ENCODE measurements at places on chromosomes 3 and 15. TPM values are rescaled to one million over a fixed set of nuclear protein-coding genes. Genes with fewer than 3 reads are reported as not detected.

Gene MST1
- 23.7 TPM for total RNA-seq

DNA sequence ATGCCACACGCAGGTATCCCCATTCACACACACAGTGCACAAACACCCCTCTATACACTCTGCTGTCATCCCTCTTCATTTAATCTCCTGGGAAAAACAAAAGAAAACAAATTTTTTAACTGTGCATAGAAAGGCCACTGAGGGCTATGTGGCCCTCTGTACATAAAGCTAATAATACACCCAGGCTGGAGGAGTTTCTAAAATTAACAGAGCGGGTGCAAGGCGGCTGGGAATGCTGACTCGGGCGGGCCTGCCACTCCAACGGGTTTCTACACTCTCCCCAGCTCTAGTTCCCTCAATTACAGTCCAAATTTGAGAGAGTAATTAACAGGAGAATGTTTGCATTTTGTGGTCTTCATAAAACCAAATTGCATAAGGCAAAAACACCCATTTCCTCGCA is 23.1 kb downstream of the HCN4 start:
- H3K27me3 ChIP-seq = no peaks in the 10 kb centered on the region
- H3K4me3 ChIP-seq = no peak overlapping the region
- no peaks in the 10 kb centered on the region for H3K4me1 ChIP-seq
- H3K36me3 ChIP-seq = no peaks in the 10 kb centered on the region
- no peak for DNase-seq

Gene FBXW12
- not detected for total RNA-seq

Gene KLF15
- 44.6 TPM for total RNA-seq

- H3K27me3 ChIP-seq = no peaks in the 10 kb centered on the region
- H3K4me1 ChIP-seq = no peaks in the 10 kb centered on the region
- no peak for DNase-seq
- H3K27ac ChIP-seq = no peak overlapping the region
Measured at GRCh38 chr15:80289528-80290495, 37.8 kb upstream of the CTXND1 start.

DNA sequence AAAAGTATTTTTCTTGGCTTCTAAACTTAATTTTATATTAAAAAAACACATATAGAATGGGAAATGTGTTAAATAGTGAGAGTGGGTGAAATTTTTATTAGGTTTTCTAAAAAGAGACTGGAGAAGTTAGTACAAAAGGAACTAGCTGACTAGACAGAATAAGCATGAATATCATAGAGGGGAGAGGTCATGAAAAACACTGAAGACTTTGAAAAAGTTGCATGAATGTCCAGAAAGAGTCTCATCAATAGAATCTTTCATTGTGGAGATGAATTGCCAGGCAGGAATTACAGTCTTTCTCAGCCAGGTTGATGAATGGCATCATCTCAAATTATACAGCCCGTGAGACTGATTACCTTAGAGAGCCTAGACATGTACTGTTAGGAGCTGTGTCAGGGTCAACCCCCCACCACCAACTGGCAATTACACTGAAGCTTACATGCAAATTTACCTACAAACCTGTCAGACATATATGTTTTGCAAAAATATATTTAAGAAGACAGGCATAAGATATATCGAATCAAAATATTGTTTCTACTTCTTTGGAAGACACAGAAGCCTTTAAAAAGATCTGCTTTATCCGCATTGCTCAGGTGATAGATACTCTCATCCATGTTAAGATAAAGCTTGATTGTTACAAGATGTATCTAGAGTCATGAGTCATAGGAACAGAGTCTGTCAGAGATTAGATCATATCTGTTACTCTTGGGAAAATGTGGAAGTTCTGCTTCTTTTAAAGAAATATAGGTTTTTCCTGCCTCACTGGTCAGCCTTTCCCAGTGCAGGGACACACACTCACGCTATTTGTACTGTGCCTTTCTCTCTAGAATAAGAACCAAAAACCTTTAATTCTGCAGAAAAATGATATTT is 34.8 kb upstream of the PFN2 start:
- H3K4me3 ChIP-seq = no peak overlapping the region
- no peak for DNase-seq
- H3K27me3 ChIP-seq = no peaks in the 10 kb centered on the region
- no peaks in the 10 kb centered on the region for H3K36me3 ChIP-seq

DNA sequence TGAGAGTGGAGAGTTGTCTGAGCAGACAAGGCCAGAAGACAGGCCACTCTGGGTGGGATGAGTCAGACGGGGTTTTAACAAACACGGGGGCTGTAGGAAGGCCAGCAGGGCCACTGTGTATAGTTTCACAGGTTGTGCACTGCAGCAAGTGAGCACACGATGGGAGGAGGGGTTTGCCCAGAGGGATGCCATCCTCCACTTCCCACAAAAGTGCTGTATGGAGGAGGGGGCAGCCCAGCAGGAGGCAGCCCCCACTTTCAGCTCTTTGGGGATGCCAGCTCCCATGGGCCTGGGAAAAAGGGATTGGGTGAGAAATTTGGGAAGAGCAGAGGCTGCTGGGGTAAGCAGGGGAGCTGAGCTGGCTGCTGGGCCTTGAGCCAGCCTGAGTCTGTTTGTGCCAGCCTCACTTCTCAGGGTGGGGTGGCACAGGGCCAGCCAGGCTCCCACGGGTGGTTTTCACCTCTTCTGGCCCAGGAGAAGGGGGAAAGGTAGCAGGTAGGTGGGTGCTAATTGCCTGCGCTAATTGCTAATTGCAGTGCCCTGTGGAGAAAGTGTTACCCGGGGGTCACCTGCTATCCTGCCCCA is 6.7 kb downstream of the ZBTB47 start:
- no peak for DNase-seq
- peaks cover 9% of the 10 kb centered on the region for H3K36me3 ChIP-seq
- no peak overlapping the region for H3K4me3 ChIP-seq
- peaks cover 9% of the 10 kb centered on the region for H3K4me1 ChIP-seq

GRCh38 chr15:74208901-74209559 is 6.4 kb upstream of the STRA6 start:
- H3K4me3 ChIP-seq = no peak overlapping the region
- no peak overlapping the region for H3K27ac ChIP-seq
- no peaks in the 10 kb centered on the region for H3K36me3 ChIP-seq
- no peaks in the 10 kb centered on the region for H3K4me1 ChIP-seq
- no peaks in the 10 kb centered on the region for H3K27me3 ChIP-seq
- no peak for DNase-seq

DNA sequence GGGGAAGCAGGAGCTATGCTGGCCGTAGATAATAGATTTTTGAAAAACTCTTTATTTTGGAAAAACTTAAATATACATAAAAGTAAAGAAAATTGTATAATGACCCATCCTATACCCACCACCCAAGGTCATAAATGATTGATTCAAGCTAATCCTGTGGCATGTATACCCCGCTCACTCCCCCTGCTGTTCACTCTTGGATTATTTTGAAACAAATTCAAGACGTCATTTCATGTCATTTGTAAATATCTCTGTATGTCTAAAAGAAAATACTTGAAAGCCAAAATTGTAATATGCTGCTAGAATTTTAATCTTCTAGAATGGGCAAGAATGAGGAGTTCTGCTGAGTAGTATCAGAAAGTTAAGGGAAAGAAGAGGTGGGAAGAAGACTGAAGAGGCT is 241.7 kb downstream of the FEZF2 start:
- peak overlapping the region; percentile 49 for H3K27ac ChIP-seq
- no peak for DNase-seq
- peaks cover 27% of the 10 kb centered on the region for H3K4me1 ChIP-seq
- no peaks in the 10 kb centered on the region for H3K36me3 ChIP-seq
- no peaks in the 10 kb centered on the region for H3K27me3 ChIP-seq

DNA sequence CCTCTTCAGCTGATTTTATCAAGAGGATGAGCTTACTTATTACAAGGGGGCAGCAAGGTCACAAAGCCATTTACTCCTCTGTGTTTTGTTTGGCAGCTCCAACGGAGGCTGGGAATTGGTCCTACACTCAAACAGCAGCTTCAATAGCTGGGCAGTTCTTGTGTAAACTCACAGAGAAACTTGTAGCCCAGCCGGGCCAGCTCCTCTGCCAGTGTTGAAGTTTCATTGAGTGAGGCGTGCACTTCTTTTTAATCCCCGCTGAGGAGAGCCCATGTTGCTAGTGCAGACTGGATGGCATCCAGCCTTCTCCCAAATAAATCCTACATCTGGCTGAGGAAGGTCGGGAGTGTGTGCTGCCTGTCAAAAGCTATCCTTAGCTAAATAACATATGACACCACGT is 59.5 kb downstream of the BFSP2 start:
- DNase-seq = no peak
- H3K4me3 ChIP-seq = no peak overlapping the region
- H3K36me3 ChIP-seq = no peaks in the 10 kb centered on the region
- H3K27ac ChIP-seq = no peak overlapping the region
- peaks cover 9% of the 10 kb centered on the region for H3K4me1 ChIP-seq
- no peaks in the 10 kb centered on the region for H3K27me3 ChIP-seq

DNA sequence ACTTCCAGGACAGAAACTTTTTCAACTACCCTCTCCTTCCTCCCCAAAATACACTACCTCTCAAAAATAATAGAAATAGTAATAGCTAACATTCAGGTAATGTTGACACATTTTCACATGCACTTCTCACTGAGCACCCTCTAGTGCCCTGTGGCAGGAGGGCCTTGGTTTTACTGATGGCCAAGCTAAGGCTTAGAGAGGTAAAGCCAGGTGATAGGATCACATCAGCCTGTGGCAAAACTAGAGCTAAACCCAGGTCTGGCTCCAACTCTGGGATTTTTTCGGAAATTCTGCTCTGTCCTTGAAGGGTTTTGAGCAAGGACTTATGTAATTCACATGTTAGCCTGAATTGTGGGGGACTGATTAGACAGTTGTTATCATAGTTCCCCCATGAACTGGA is 922 bp upstream of the TAMM41 start:
- no peak for DNase-seq
- peaks cover 17% of the 10 kb centered on the region for H3K4me1 ChIP-seq
- no peak overlapping the region for H3K27ac ChIP-seq
- no peak overlapping the region for H3K4me3 ChIP-seq
- H3K27me3 ChIP-seq = no peaks in the 10 kb centered on the region

Gene MOBP
- total RNA-seq = not detected

DNA sequence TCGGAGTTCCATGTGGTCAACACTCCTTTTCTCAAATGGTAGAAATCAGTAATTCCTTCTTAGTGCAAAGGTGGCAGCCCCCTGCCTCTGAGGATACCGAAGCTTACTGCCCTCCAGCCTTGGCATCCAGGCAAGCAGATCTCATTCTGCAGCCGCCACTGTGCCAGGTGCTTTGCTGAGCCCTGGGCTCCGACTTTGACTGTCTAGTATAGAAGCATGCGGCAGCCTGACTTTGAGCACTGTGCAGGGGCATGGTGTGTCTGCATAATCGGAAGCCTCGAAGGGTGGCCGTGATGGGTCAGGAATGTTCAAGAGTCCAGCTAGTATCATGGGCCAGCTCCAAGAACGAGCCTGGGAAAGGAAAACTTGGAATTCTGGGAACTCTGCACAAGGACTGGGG is 39.7 kb downstream of the ABTB1 start:
- H3K4me1 ChIP-seq = peaks cover 23% of the 10 kb centered on the region
- peak; percentile 58 for DNase-seq
- no peak overlapping the region for H3K4me3 ChIP-seq
- H3K27ac ChIP-seq = peak overlapping the region; percentile 51

Gene PATL2
- total RNA-seq = 3.7 TPM

DNA sequence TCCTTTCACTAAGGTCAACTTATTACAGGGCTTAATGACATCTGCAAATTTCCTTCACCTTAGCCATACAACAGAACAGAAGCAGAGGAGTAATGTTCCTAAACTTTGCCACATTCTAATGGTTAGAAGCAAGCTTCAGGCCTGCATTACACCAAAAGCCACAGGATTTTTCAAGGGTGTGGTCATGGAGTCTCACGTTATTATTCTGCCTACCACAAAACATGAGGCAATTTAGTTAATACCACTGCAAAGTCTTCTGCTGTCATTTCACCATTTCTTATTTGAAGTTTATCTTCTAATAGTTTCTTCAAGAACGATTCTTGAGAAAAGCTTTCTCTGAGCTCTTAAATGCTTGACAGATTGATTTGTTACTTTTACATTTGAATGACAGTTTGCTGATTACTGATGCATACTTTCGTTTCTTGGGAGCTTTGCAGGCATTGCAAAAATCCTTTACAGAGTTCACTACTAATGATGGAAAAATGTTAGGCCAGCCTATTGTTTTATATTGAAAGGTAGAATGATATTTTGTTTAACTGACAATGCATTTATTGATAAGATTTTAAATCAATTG is 1257.1 kb downstream of the NSUN3 start:
- no peak for DNase-seq
- H3K4me1 ChIP-seq = no peaks in the 10 kb centered on the region
- no peaks in the 10 kb centered on the region for H3K27me3 ChIP-seq
- no peaks in the 10 kb centered on the region for H3K36me3 ChIP-seq
- H3K4me3 ChIP-seq = no peak overlapping the region

DNA sequence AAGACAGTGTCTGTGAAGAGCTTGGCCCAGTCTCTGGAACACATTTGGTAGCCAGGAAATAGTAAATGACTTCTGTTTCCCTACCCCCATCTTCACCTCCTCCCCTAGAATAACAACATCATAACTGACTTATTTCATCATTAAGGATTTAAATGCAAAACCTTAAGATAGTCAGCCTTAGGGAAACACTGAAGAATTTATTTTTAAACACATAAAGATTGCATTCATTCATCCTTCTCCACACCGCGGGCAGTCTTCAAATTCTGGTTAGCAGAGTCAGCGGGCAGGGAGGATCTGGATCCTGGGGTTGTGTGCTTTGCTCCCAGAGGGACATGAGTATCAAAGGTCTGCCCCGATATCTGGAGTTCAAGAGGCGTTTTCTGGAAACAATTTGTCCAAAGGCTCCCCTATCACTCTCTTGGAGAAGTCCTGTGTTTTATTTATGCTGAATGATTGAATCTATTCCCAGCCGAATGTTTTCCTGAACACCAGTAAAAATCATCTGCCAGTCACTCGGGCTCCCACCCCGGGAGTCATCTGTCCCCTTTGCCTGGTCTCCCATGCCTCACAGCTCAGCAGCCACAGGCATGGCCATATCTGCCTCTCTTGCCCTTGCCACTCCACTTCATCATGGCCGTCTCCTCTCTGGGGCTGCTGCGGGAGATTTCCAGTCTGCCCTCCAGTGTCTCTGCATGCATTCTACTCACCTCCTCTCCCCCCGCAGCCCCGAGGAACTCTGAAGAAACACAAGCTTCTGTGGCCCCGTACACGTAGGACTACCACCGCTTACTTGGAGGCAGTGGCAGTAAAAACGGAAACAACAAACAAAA is 234.7 kb upstream of the CTDSPL start:
- H3K4me3 ChIP-seq = no peak overlapping the region
- peaks cover 16% of the 10 kb centered on the region for H3K4me1 ChIP-seq
- no peak overlapping the region for H3K27ac ChIP-seq
- peaks cover 3% of the 10 kb centered on the region for H3K36me3 ChIP-seq

DNA sequence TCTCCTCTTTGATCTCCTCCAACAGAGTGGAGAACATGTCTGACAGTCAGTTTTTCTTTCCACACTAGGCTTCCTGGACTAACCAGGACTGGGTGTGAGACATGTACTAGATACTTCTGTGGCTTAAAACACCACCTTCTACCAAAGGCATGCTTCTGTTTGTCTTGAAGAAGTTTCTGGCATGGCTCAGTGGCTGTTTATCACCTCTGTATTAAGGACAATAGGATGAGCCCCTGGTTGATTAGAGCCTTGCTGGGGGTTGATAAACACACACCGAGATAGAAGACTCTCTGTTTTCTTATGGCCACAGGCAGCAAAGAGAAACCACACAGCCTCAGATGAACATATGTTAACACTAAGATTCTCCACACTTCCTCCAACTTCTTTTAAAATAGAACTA is 40.5 kb downstream of the SV2B start:
- no peaks in the 10 kb centered on the region for H3K4me1 ChIP-seq
- DNase-seq = no peak
- H3K4me3 ChIP-seq = no peak overlapping the region
- no peak overlapping the region for H3K27ac ChIP-seq
- no peaks in the 10 kb centered on the region for H3K27me3 ChIP-seq
